ENCODE measurements at places on chromosomes 4 and X. TPM values are rescaled to one million over a fixed set of nuclear protein-coding genes. Genes with fewer than 3 reads are reported as not detected.

DNA sequence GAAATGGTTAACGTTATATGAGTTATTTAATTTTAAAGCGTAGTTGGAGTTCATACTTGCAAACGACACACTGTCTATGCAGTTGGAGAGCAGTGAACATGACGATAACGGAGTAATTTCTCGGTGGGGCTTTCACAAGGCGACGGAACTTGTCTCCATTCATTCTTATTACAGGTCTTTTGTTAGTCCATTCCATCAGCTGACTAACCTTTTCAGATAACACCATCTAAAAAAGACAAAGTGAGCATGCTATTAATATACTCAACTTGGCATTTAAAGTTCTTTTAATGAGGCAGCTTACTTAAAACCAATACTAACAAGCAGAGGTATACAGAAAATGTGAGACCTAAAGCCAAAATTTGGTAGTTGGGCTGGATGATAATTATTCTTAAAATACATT lies 19.9 kb downstream of the MAGT1 start:
- DNase-seq, result no peak

DNA sequence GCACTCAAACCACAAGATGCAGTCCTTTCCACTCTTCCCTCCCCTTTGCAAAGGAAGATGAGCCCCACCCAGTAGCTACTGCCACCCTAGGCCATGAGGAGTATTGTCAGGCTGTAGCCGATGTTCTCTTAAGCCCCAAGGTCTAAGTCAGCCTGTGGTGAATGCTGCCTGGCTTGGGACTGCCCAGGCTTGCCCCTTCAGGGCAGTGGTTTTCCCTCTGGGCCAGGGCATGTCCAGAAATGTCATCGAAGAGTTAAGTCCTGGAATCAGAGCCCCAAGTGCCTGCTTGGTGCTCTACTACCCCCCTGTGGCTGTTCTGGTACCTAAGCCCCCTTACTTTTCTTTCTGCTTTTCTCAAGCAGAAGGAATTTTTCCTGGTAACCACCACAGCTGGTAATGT lies 11.8 kb upstream of the PGK1 start:
- DNase-seq, result no peak

DNA sequence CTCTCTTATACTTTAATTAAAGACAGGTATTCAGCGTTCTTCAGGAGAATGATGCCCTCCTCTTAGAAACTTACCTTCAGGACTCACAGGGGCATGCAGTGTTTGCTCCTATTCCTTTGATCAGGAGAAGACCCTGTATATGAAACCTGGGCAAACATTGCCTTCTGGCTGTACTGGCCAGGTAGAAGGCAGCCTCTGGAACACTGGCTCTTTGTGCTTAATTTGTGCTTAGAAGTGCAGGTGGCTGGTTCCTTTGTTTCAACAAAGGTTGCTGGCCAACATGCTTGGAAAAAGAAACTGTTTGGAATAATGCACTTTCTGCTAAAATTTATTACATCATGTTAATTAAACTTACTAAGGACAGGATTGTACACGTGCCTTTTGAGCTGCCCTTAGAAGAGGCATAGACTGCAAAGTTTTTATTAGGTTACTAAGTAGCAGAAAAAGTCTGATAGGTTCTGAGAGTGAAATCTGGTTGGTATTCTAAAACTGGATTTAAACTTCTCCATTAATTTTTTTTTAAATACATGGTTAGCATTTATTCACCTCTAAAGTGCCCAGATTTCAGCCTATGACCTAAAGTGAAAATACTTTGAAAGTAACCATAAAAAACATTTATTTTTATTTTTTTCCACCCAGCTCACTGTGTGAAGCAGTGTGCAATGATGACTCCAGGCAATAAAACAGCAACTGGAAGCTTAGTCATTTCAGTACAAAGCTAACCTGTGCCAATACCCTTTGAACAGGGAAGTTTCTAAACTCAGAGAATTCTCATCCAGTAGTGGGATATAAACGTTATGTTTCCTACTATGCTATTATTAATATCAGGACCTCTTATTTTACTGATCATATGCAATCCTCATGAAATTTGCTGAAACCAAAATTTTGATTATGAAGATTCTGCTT lies 11.3 kb downstream of the RASSF6 start:
- no peak for DNase-seq

DSPP gene
- total RNA-seq, result 3.4 TPM

SLC38A5 gene
- total RNA-seq, result 35.2 TPM

DNA sequence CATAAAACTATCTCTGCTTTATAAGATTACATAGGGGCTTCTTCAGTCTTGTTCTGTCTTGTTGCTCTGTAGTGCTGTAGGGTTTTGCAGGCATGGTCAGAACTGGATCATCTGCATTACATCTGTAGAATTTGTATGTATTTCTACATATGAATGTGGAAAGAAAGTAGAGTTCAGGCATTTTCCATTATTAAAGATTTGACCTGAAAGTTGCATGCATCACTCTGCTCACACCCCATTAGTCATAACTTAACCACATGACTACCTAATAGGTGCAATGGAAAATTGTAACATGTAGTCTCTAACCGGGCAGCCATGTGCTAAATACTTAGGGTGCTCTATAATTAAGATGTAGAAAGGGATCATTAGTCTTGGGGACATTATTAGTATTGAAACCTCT lies 45.7 kb upstream of the AGA start:
- DNase-seq, result no peak

UGT2B17 gene
- total RNA-seq, result not detected

DNA sequence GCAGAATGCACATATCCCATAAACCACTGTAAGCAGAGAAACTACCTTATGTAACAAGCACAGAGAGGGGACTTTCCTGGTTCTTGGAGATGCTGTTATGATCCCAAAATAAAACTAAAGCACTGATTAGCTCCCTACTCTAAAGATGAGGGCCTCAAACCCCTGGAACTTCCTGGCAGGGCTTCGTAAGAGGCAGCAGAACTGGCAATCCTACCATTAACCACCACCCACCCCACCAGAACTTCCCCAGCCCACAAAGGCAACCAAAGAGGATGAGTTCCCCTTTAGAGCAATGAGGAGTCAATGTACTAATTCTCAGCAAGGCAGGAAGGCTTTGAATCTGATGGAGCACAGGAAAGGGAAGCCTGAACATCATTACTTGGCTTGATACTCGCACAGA lies 436.5 kb upstream of the FRG1 start:
- DNase-seq, result no peak

DNA sequence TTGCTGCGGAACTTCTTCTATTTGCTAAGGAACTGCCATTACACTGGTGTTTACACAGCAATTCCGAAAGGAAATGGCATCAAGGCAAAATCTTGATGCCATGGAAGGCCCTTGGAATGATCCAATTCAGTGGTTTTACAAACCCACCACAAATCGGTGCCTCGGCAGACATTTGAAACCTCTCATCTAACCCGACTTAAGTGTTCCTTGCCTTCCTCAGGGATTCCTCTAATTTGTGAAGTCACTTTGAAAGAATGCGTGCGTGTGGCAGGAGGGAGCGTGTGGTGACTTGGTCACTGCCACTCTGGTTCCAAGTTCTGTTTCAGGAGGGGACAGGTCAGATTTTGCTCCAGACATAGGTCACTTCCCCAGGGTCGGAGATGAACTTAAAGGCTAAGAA lies 4.8 kb downstream of the NOP14 start:
- DNase-seq, result no peak

GRCh38 chr4:158302076-158302866 lies 92.0 kb downstream of the TMEM144 start:
- peak; percentile 22 for DNase-seq
